ENCODE measurements at places on chromosomes 13 and 19.

GRCh38 chr19:2192862-2193261 lies 29.1 kb downstream of the DOT1L start:
- DNase-seq: no peak

GRCh38 chr13:110421061-110421460 lies 114.0 kb downstream of the COL4A2 start:
- no peak for DNase-seq

DNA sequence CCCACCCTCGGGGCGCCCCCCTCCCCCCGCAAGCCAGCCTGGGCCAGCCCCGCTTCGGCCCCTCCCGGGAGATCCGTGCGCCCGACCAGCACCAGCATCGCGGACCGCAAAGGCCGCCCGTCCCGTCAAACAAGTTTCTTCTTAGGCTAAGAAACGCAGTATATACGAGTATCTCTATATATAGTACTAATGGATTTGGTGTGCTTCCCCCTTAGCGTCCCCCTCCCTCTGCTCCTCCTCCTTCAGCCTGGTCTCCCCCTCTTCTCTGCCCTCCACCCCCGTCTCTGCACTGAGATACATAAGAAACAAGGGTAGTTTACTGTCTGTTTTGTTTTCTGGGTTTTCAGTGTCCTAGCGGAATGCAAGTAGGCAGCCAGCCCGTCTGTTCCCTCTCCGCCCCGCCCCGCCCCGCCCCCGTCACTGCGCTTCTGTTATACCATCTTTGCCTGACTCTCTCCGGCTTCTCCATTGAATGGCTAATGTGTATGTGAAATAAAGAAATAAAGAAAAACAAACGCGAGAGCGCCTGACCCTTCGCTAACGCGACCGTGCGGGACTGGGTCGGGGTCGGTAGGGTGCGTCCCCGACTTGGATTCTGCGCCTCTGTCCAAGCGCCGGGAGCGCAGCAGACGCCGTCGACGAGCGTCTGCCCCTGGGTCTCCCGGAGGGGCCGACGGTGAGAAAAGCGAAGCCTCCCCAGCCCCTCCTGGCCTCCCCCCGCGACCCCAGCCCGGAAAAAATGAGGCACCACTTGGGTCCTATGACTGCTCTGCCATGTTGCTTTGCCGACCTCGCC lies 4.2 kb downstream of the LYL1 start:
- DNase-seq: no peak

- DNase-seq: no peak
Measured at GRCh38 chr19:6707658-6708018, 12.8 kb downstream of the C3 start.

DNA sequence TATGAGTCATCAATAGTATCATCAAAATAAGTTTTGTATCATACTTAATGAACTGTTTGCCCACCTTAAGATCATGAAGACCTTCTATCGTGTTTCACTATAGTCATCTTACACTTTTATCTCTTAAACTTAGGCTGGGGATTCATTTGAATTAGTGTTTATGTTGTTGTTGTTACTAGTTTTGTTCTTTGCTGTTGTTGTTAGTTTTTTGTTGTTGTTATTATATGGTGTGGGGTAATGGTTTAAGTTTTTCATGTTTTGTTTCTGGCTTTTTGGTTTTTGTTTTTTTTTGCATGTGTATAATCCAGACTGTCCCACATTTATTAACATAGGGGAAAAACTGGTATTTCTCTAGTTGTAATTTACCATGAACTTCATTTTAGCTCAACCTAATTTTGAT lies 965.1 kb upstream of the MIR17HG start:
- no peak for DNase-seq

DNA sequence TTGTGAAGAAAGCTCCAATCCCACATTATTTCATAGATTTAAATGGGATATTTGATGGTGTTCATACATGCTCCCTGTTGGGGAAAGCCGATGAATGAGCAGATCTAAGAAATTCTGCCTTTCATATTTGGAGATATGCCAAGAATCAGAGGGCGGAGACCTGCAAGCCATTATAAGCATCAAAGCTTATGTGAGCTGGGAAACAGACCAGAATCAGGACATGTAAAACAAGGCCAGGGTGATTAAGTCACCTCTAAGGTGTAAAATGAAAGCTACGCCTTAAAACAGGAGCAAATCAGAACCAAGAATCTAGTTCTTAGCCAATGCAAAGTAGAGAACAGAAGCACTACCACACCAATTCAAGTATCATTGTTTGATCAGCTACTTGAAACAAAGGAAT lies 392.4 kb downstream of the DCT start:
- no peak for DNase-seq

DNA sequence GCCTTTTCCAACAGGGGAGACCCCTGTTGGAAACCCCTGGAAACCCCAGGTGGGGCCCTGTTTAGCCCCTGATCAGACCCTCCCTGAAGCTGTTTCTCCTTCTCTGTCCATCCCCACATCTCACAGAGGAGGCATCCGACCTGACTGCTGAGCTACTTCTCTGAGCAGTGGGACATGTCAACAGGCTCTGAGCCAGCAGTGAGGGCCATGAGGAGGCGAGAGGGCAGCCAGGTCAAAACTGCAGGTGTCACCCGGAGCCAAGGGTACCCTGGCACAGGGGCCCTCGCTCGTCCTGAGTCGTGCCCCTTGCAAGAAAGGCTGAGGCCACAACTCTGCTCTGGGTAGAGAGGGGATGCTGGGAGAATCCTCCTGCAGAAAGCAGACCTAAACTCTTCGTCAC lies 13.6 kb downstream of the PEPD start:
- no peak for DNase-seq

GRCh38 chr19:13022859-13023636 lies 27.8 kb downstream of the NFIX start:
- no peak for DNase-seq

- DNase-seq: peak; percentile 35
Measured at GRCh38 chr19:5627395-5627904, 4.6 kb downstream of the SAFB start.

- no peak for DNase-seq
Measured at GRCh38 chr13:79867254-79867653, 386.3 kb downstream of the NDFIP2 start.

DNA sequence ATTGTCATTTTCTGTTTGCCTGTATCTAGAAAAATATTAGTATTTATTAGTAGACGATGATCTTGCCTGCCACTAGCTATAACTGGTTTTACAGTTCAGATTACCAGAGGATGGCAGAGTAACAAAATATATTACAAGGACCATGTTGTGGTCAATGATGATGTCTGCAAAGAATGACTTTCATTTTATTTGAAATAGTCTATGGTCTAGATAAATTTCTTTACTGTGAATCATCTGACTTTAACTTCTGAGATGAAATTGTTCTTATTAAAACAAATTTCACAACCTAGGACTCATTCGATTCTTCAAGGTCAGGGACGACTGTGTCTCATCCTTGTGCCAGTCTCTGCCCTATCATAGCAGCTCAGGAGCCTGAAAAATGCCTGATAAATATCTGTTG lies 637.8 kb upstream of the KLF12 start:
- DNase-seq: no peak

DNA sequence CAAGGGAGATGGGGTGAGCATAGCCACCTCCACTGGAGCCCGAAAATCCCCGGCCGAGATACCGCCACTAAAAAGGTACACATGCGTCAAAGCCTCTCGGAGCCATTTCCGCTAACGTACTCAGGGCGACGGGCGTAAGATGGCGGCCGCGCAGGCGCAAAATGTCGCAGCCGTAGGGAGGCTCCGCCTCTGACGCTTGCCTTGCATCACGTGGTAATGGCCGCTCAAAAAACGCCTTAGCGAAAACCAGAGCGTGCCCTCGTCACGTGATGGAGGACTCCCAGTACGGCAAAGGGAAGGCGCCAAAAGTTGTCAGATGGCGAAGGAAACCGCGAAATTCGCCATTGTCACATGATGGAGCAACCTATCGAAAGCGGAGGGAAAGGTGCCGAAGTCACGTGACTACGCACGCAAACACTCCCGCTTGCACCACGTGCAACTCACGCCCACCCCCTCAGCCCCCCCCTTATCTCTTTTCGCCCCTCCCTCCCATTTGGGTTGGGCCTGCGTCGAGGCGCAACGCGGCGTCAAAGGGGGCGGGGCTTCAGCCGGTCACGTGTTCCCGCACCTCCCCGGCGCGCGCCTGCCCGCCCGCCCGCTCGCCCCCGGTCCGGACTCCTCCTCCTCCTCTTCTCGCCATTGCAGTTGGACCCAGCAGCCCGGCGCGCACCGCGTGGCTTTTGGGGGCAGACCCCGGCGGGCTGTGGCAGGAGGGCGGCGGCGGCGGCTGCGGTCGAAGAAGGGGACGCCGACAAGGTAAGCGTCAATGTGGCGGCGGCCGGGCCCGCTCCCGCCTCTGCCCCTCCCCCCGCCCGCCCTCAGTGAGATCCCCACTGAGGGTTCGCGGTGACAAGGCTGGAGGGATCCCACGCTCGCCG lies at the start of gene ILF3:
ILF3 (plus strand) TSS at position 615 of the 878 bp plus-strand sequence. CDS start 16,260 bp downstream, outside the sequence.
- DNase-seq: peak; percentile 89

GRCh38 chr19:49808711-49809159 lies 4.4 kb downstream of the FUZ start:
- DNase-seq: peak; percentile 89

DNA sequence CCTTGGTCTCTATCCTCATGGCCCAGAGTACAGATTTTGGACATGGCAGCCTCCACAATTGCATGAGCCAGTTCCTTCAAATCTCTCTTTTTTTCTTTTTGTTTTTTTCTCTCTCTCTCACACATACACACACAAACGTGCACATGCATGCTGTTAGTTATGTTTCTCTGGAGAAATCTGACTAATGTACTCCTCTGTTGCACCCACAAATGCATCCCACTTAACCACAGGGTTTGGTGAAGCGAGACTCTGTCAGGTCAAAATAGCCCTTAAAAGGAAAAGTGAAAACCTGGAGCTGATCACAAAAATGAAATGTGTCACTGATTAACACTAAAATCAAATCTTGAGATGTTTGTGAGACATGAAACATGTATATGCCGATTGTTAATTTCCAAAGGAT lies 374.6 kb upstream of the ARGLU1 start:
- no peak for DNase-seq
